ENCODE measurements at places on chromosomes 4 and X.

GRCh38 chr4:44914748-44915147 lies 188.4 kb upstream of the GNPDA2 start:
- no peak for DNase-seq

DNA sequence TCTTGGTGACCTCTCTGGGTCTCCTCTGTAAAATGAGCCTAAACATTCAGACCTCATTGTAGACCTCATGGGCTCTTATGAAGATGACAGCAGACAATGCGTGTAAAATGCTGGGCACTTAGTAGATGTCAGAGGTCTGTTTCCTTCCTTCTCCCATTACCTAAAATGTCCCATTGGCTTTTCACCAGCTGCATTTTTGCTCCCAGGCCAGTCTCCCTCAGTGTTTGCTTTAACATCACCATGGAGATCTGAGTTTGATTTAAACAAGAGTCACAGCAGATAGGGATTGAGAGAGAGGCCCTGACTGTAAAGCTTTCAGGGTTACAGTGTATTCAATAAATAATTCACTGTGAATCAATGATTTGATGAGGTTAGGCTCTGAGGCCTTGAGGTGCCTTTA lies 24.3 kb downstream of the PSAPL1 start:
- no peak for DNase-seq

DNA sequence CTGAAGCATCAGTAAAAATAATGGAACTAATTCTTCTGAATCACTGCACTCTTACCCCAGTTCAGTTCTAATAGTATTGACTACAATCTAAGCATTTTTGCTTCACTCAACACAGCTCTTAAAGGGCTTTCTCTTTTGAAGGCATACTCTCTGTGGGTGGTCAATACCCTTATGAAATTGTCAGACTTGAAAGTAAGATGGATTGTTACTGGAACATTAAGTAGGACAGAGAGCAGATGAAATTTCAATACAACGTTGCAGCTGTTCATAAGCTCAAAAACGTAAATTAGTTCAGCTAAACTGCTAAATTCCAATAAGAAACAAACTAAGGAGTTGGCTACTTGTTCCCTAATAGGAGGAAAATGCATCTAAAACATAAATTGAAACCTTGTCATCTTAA lies 352.3 kb upstream of the TENM3 start:
- no peak for DNase-seq

- DNase-seq: no peak
These were observed 985.4 kb upstream of the INTU start for GRCh38 chr4:126647320-126647719.

DNA sequence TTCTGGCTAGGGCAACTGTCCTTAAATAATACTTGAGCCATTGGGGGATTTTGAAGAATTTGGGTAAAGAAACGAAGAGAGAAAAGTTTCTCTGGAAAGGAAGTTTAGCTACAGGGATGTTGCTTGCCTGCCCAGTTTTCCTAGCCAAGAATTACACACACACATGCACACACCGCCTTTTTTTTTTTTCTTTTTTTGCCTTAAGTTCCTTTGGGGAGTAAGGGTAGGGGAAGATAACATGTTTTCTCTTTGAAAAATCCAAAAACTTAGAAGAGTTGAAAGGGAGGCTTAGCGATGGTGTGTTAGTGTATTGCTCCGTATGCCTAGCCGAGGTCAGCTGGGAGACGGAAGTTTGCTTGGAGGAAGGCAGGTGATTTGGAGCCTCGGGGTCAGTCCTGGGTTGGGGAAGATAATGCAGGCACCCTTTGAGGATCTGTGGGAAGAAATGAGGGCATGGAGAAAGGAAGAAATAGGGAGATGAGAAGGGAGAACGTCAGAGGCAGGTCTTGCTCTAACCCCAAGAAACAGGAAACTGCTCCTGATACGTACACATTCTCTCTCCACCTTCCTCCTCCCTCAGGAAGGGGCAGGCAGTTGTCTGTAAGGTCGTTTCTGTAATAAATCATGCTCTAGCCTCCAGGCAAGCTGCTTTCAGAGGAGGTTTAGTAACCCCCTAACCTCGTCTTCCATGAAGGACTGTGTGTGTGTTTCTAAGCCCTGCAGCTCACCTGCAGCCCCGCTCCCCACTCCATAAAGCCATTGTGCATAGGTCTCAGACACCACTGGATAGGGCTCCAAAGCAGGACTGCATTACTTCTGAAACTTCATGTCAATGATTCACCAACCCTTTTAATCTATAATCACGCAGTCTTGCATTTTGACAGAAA lies 10.5 kb downstream of the KLF3 start:
- no peak for DNase-seq

DNA sequence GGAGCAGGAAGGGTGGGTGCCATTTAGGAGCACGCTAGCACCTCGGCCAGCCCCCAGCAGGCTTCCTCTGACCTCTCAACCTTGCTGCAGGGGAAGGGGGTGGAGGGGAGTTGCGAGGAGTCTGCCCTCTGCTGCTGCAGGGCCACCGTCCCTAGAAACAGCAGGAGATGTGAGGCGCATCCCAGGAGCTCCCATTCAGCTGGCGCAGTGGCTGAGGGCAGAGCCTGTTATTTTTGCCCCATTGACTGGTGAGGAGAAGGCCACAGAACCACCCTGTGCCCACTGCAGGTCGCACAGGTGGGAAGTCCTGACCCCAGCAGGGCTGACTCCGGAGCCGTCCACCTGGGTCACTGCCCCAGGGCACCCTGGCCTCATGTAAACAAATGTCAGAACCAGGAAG lies 8.0 kb downstream of the PDE6B start:
- DNase-seq: no peak

DNA sequence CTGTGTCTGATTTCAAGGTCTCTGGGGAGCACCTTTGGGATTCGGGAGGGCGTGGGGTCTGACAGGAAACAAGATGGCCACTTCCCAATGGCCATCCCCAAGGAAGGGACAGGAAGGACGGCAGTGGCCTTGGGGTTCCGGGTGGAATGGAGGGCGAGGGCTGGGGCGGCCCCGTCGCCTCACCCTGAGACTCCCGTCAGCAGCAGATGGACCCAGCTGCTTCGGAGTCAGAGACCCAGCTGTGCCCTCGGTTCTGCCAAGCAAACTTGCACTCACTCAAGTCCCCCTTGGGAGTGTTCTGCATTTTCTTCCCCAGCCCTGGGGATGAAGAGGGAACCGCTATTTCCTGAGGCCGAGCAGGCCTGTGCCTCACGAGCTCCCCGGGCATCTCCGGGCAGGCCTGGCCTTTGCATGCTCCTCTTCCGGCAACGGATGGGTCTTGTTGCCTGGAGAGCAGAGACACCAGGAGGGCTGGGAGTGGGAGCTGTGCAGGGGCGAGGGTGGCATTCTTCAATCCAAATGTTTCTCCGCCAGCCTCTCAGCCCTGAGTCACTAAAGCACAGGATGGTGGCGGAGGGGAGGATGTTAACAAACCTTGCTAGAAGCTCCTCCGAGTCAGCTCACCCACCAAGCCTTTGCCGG lies 6.8 kb upstream of the DUSP9 start:
- DNase-seq: no peak

GRCh38 chrX:51956441-51956840 lies 63.0 kb downstream of the MAGED1 start:
- DNase-seq: no peak

DNA sequence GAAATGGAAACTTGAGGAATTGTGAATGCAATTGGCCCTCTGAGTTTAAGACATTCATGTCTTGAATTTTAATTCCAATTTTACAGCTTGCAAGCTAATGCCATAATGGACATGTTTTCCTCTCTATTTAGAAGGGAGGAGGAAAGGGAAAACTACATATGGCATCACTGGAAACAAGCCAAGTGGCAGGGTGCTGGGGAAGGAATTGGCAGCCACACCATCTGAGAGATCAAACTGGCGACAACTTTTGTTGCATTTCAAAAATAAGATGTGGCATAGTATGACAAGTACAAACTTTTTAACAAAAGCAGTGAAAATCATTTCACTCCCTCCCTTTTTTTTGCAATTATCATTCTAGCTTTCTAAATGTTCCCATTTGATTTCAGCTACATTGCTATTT lies 615.6 kb downstream of the CENPC start:
- DNase-seq: no peak

DNA sequence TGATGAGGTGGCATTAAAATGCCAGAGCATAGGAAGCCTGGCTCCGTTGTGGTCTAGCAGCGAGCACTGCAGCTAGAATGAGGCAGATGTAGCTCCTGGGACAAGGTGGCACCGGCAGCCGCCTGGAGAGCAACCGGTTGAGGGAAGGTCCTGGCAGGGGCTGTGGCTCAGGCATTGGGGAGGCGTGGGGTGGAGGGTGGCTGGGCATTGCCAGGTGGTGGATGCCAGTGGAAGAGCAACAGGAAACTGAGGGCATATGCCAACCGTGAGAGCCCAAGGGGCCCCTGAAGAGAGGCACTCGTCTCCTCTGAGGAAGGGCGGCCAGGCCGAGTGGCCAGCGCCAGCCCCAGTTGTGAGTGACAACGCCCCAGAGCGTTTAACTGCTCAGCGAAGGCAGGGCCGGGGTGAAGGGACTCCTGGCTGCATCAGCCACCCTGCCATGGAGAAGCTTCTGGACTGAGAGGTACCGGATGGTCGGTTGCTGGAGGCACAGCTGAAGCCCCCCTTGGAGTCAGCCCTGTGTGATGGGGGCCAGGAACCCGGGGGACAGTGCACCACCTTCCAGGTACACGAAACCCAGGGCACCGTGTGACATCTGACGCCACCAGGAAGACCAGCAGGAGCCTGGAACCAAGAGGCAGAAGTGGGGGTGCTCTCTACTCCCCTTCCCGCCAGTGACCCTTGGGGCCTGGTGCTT lies 13.2 kb upstream of the PDE6B start:
- no peak for DNase-seq

DNA sequence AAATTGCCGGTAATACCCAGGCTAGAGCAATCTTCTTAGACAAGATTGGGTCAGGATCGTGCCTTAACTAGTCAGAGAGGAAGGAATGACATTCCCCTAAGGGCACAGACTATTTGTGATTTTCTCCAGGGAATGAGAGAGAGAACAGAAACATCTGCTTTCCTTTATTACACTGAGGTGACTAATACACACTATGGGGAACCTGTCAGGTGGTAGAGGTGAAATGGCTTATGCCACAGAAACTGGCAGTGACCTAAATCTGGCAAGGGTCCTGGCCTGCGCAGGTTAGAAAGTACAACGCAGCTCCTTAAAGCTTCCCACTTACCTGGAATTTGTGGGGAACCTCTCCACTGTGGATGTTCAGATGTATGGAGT lies 16.6 kb upstream of the HPGD start:
- no peak for DNase-seq

DNA sequence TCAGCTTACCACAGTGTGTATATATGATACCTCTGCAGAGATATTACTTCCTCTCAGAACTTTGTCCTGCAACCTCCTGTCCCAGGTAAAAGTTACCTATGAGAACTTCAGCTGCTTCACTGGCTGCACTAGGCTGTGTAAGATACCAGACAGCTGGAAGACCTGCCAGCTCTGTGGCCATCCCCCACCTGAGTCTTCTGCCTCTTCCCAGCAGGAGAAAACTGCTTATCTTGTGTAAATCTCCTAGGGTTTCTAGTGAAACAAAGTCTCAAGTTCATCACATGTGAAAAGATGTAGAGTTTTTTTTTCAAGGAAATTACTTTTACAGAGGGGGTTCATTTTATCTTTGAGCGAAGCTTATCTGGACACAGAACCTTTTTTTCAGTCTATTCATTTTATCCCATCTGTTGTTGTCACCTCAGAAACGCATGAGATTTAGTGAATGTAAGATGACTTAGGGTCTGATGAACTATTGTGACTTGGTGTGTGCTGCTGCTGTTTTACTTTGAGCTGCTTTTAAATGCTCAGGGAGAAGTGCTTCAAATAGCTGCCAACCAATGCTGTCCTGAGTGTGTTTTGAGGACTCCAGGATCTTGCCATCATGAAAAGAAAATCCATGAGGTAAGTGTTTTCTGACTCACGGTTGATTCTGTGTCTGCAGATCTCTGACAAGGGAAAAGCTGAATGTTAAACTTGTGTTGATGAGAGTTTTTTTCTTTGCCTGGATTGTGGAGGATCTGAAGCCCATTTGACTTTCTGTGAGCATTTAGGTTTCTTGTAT lies 187.8 kb downstream of the FRAS1 start:
- DNase-seq: no peak

- DNase-seq: no peak
These were observed 567.8 kb downstream of the GBA3 start for GRCh38 chr4:23260511-23260910.

- no peak for DNase-seq
These were observed 67.3 kb upstream of the HHIP start for GRCh38 chr4:144578681-144579080.

DNA sequence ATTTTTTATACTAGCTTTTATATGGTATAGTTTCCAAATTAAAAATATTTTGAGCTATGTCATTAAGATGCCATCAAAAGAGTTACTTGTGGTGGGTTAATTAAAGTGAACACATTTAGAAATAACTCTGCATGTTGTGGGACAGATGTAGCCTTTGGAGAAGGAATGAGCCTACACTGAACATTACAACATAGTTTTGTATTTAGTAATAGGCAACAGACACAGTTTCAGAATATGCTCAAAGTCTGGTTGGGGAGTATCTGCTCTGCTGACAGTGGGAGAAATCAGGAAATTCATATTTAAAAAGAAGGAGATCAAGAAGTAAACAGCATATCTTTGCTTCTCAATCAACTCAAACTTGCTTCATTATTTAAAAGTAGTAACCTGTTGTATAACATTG lies 23.7 kb downstream of the EMCN start:
- DNase-seq: no peak

DNA sequence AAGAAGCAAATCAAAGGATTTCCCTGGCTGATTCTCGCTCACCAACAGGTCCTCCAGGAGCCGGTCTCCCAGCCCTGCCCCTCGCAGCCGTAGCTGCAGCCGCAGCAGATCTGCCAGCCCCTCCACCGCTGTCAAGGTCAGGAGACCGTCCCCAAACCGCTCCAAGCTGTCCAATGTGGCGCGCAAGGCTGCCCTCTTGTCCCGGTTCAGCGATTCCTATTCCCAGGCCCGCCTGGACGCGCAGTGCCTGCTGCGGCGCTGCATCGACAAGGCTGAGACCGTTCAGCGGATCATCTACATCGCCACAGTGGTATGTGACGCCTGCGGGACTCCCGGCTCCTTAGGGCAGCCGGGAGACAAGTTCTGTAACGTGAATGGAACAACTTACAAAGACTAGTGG lies 25.6 kb downstream of the SPATA18 start:
- no peak for DNase-seq

DNA sequence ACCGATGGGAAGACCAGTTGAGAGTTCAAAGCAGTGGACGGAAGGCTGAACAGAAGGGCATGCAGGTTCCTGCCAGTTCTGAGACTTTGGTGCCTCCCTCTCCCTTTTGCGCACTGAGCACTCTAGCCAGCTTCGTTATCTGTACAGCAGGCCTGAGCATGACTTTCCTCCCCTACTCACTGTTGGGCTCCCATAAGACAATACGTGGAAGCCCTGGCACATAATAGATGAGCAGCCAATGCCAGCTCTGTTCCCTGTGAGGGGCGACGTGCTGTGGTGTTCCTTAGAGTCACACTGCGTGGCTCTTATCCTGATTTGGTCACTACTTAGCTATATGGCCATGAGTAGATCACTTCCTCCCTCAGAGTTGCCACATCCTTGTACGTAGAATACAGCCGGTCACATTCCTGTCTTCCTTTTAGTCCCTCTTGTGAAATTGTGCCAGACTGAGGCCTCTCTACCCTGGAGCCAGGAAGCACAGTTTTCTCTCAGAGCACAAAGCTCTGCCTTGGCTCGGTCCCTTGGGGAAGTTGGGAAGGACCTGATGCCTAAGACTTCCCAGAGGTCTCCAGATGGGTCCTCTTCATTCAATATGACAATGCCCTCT lies 160.4 kb upstream of the MAMLD1 start:
- no peak for DNase-seq

- no peak for DNase-seq
These were observed 3.2 kb downstream of the TDO2 start for GRCh38 chr4:155906554-155907247.

- DNase-seq: no peak
These were observed 82.5 kb upstream of the LCORL start for GRCh38 chr4:18103876-18104605.
